ENCODE measurements at places on chromosomes 12 and 14. TPM values are rescaled to one million over a fixed set of nuclear protein-coding genes. Genes with fewer than 3 reads are reported as not detected.

DAAM1 gene
- 10.9 TPM for total RNA-seq

ADAMTS20 gene
- not detected for total RNA-seq

CCDC38 gene
- total RNA-seq, result 1.2 TPM

SLC41A2 gene
- total RNA-seq, result 1.7 TPM

MYG1 gene
- total RNA-seq, result 28.1 TPM

HOXC9 gene
- not detected for total RNA-seq

C3AR1 gene
- 9.5 TPM for total RNA-seq

DHRS4 gene
- total RNA-seq, result 10.1 TPM

CCDC184 gene
- total RNA-seq, result 4.2 TPM

NEMP1 gene
- total RNA-seq, result 11.1 TPM
